ENCODE measurements at places on chromosomes 6 and 20.

DNA sequence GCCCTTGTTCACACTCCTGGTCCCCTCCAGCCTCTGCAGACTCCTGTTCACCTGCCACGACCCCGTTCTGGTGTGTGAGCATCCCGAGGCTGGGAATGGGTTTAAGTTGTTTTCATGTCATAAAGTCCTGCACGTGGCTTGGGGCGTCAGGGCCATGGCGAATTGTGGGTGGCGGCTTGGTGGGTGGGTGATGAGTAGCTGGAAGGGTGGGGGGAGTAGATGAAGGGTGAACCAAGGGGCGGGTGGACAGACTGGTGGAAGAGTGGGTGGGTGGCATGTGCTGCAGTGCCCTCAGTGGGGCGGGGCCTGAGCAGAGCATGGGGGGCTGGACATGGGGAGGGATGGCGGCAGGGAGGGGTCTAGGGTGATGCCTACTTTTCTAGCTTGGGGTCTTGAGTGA is 54.3 kb downstream of the DLGAP4 start:
- no peak for DNase-seq

DNA sequence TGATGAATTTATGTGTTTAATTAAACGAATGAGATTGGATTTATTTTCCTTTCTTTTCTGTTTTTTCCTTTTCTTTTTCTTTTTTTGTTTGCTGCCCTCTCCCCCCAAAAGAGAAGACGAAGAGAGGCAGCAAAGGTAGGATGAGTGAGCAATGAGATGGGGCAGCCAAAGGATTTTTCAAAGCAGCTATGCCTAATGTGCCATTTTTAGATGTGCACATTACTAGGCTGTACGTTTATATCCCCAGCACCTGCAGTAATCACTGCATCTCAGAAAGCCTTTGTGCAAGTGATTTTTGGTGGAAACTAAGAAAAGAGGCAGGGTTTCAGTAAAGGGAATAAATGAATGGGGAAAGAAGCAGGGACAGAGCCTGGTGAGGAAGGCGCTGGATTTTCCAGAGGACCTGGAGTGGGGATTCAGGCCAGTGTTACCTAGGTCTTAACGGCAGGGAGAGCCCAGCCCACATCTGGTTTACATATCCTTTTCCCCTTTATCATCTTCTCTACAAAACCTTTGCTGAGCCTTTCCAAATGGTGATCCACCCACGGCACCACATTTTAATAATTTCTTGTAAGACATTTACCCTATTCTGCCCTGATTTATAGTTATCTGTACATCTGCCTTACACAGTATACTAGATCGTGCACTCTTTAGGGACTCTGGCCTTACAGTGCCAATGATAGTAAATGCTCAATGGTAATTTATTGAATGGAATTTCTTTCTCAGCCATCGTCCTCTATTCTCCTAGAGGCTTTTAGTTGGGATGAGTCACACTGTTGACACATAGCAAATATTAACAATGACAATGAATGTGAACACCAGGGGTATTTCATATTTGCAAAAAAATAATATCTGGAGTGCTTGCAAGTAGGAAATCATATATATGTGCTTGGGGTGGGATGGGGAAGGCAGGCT is 38.3 kb upstream of the ATXN1 start:
- DNase-seq = no peak

DNA sequence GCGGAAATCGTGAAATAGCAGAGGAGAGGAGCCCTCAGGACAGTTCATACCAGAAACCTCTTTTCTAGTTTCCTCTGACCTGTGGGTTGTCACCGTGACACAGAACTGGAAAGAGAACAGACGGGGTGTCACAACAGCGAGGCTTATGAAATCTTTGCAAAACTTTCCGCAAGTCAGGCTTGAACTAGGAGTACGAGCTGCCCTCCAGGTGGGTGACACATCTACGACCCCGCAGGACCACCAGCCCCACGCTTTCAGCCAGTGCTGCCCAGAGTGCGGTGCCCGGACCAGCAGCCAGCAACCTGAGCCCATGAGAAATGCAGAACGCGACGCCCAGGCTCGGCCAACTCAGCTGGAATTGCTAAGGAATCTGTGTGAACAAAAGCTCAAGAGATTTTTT is 30.8 kb downstream of the WRNIP1 start:
- no peak for DNase-seq

DNA sequence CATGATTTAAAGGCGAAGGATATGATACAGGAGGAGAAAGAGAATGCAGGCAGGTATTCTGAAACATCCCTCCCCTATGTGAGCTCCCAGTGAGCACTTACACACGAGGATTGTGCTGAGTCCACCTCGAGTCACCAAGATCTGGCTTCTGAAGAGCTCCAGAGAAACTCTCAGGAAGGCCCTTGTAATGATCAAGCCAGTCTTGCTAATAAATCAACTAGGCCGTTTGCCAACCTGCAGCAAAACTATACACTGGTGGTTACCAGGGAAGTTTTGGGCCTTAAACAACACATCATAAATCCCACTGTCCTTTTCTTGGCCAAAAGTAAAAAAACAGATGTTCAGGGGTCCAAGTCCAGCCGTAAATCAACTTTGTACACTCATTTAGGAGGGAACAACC is 79.2 kb downstream of the STXBP5 start:
- DNase-seq = no peak

GRCh38 chr6:52403627-52404026 is 16.5 kb upstream of the EFHC1 start:
- DNase-seq = no peak

DNA sequence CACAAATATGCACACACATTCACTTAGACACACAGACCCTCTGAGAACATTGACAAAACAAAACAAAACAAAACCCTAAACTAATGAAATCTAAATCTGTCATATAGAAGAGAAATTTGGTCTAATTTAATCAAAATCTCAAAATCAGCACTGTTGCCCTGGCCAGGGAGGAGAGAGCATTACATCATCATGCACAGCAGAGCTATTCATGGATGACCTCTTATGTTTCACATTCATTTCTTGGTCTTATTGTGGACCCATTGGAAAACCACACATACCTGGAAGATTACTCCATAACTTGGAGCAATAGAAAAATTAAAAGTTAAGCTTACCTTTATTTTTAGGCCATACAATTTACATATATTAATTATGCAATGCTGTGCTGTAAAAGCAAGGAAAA is 1223.6 kb upstream of the GJE1 start:
- no peak for DNase-seq

DNA sequence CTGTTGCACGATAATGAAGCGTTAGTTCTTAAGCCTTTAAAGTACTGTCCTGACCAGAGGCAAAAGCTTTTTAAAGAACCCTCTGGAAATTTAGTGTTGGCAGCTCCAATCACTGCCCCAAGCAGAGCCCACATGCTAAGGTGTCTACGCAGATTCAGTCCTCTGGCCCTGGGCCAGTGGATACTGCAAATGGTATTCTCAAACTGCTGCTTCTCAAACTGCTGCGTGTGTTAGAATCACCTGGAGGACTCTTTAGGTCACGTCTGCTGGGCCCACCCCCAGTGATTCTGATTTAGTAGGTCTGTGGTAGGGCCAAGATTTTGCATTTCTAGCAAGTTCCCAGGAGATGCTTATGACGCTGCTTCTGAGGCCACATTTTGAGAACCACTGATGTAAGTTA is 96.0 kb upstream of the CCDC28A start:
- no peak for DNase-seq

DNA sequence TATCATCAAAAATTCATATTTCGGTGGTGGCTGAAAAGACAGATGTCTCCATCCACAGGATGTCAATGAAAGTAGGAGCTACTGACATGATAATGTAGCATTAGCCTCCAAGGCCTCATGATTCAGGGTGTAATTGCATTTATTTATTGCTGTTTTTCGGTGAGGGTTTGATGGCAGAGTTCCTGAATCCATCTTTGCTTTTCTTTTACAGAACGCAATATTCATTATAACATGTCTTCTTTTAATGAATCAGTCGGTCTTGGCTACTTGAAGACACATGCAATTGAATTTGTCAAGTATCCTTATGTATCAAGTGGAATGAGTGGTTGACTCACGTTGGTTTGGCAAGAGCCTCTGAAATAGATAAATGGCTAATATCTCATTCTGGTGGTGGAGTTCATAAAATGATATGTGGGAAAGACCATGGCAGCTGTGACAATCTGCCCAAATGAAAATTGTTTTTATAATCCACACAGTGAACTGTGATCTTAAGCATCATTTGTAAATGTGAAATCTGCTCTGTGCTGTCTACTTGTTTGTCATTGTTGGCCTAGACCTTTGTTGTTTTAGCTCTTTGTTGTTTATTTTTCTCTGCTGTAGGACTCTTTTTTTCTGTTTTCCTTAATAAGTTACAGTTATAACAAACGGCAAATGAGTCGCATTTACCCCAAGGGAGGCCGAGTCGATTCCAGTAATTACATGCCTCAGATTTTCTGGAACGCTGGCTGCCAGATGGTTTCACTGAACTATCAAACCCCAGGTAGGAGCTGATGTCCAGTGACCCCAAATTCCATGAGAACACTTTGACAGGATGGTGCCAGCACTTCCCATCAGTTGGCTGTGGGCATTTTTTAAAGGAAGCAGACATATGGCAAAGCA is 105.7 kb upstream of the LAMP5 start:
- no peak for DNase-seq

DNA sequence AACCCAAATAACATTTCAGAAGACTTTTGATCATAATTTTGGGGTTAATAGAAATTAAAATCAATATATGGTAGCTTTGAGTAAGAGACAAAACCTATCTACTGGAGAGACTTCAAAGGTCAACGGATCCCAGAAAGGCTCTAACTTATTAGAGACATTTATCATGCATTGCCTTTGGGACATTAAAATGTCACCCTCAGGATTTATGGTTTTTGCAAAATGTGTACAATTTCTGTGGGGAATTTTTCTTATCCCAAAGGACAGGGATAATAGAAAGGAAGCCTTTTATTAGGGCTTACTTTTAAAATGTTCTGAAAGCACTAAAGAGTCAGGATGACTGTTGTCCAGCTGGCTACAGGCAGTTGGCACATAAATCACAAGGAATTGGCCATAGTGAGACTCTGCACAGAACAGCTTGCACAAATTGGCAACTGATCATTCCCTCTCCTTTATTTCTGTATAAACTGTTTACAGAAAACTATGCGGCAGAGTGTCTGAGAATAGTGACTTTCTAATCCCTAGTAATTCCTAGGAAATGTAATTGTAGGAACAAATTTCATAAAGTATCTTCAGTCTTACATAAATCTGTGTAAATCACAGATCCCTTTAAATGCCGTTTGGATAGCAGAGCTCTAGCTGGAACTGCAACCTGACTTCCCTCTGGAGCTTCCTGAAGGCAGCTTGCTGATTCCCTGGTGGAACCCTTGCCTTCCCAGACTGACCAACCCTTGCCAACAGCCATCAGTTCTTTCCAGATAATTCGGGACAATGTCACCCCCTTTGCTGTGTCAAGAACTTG is 201.1 kb upstream of the PREP start:
- DNase-seq = no peak

DNA sequence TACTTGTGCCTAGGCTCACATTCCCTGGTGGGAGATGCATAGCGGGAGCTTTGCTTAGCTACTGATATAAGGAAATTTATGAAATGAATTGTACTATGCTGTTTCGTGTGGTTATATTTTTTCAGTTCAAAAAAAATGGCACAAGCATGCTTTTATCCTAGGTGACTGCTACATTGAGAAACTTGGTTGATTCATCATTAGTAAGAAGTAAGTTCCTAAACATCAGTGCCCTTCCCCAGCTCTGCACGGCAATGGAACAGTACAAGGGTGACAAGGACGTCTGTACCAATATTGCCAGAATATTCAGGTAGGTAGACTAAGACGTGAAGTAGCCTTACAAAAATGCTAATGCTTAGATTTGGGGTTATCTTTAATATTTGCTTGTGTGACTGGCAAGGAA is 79.7 kb downstream of the ARMC2 start:
- no peak for DNase-seq

DNA sequence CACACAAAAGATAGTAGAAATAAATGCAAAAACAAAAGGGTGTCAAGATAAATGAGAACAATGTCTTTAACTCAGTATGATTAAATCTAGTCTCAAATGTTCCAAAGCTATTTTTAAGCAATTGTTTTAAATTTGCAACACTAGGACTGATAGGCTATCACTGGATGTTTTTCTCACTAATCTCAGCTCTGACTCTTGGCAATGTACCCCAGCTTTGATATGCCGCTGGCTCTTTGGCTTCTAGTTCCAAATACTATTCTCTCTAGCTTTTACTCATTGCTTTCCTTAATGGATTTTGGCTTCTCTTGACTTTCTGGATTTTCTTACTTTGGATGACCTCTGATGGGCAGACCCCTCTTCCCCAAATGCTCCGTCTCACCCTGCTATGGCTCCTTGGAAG is 116.0 kb upstream of the SLC35B3 start:
- no peak for DNase-seq

DNA sequence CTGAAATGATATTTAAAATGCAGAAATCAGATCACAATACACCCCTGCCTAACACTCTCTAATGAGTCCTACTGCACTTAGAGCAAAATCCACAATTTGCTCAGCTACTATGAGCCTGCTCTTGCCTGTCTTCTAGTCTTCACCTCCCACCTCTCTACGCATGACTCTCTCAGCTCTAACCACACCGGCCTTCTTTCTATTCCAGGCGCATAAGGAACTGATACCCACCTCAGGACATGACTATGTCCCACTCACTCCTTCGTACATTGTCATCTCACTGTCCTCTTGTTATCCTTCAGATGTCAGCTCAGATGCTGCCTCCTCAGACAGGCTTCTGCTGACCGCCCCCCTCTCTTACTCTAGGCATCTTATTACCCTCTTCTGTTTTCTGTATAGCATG is 201.0 kb upstream of the FLRT3 start:
- DNase-seq = peak; percentile 44

- DNase-seq = no peak
Observed at GRCh38 chr6:25324066-25324762, 45.0 kb downstream of the CARMIL1 start.

GRCh38 chr6:67141005-67141404 is 1434.0 kb upstream of the EYS start:
- no peak for DNase-seq

DNA sequence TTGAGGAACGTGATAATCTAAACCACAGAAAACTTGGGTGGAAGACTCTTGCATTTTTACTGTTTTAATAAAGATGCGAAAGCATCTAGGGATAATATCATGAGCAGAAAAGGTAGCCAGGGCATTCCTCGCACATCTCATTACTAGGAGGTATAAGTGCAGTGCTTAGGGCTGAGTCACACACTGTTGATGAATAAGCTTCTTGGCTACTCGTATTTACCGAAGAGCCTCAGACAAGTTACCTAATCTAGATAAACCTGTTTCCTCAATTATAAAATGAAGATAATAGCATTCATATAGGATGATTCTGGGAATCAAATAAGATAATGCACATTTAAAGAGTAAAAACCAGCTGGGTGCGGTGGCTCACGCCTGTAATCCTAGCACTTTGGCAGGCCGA is 780 bp upstream of the KIAA0319 start:
- no peak for DNase-seq

- DNase-seq = no peak
Observed at GRCh38 chr20:24470746-24471582, 1.5 kb downstream of the SYNDIG1 start.

- no peak for DNase-seq
Observed at GRCh38 chr6:4405621-4406212, 270.3 kb upstream of the ECI2 start.
